ENCODE measurements at places on chromosomes 5 and 9. TPM values are rescaled to one million over a fixed set of nuclear protein-coding genes. Genes with fewer than 3 reads are reported as not detected.
A peak's percentile ranks its signal among the peaks of the same experiment; 100 is the strongest.

Gene MYMK
- total RNA-seq = not detected

Gene ROPN1L
- total RNA-seq = 0.40 TPM

Gene SOWAHA
- total RNA-seq = 0.88 TPM

Gene UAP1L1
- total RNA-seq = 10.8 TPM

Gene SLC2A6
- 11.6 TPM for total RNA-seq

Gene IRX1
- not detected for total RNA-seq

Gene SEMA6A
- 53.3 TPM for total RNA-seq

DNA sequence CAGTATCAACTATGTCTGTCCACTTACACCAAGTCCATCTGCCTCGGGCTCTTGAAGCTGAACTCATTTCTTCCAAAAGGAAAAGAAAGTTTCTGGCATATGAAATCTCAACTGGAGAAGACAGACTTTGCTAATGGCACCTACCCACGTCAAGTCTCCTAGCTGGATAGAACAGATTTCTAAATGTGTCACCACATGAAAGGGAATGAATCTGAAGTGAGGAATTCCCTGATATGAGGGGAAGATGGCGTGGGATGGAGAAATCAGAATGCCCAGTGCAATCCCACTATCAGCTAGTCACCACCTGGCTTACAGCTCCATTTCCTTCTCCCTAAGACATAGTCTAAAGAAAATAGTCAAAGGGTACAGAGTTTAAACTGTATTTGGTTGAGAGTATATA, 144.7 kb downstream of the PAPPA start:
- H3K27me3 ChIP-seq = no peaks in the 10 kb centered on the region
- H3K4me1 ChIP-seq = no peaks in the 10 kb centered on the region
- no peak overlapping the region for H3K27ac ChIP-seq

DNA sequence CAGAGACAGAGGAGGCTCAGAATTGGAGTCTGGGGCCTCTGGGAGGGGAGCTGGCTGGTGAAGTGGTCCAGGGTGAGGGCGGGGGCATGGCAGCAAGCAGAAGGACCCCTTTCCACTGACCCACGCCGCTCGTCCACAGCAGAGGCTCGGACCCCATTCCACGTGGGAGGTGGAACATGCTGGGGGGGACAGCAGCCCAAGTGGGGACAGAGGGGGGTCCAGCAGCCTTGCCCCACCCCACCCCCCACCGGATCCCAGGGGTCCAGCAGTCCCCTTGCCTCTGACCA, 25.4 kb upstream of the NKD2 start:
- H3K36me3 ChIP-seq = no peaks in the 10 kb centered on the region
- H3K27ac ChIP-seq = no peak overlapping the region
- no peak for DNase-seq
- H3K4me3 ChIP-seq = no peak overlapping the region
- H3K4me1 ChIP-seq = peaks cover 11% of the 10 kb centered on the region

DNA sequence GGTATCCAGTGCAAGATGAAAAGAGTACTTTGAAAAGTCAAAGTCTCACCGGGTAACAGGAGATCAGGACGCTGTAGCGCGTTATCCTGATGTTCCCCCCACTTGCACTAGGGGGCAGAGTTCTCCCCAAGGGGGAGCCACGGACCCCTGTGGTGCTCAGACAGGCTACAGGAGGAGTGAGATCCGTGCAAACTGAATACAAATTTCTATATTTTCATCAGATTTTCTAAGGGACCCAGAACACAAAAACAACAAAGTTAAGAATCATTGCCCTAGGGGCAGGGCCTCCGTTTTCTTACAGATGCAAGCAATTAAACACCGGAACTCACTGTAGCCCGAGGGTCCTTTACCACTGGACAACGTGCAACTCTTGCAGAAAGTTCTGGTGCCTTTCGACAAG, 2.0 kb downstream of the MYO10 start:
- peak overlapping the region; percentile 83 for H3K27ac ChIP-seq
- H3K36me3 ChIP-seq = peaks cover 44% of the 10 kb centered on the region
- H3K27me3 ChIP-seq = no peaks in the 10 kb centered on the region
- peak overlapping the region; percentile 97 for H3K4me3 ChIP-seq
- peak; percentile 85 for DNase-seq

GRCh38 chr5:36392818-36393217, 91.1 kb upstream of the RANBP3L start:
- H3K27ac ChIP-seq = no peak overlapping the region
- no peaks in the 10 kb centered on the region for H3K27me3 ChIP-seq
- no peak overlapping the region for H3K4me3 ChIP-seq
- no peak for DNase-seq

- no peak overlapping the region for H3K27ac ChIP-seq
- peaks cover 19% of the 10 kb centered on the region for H3K4me1 ChIP-seq
- no peaks in the 10 kb centered on the region for H3K36me3 ChIP-seq
- no peaks in the 10 kb centered on the region for H3K27me3 ChIP-seq
- DNase-seq = no peak
Observed at GRCh38 chr9:95272830-95273229, 44.7 kb downstream of the FANCC start.

DNA sequence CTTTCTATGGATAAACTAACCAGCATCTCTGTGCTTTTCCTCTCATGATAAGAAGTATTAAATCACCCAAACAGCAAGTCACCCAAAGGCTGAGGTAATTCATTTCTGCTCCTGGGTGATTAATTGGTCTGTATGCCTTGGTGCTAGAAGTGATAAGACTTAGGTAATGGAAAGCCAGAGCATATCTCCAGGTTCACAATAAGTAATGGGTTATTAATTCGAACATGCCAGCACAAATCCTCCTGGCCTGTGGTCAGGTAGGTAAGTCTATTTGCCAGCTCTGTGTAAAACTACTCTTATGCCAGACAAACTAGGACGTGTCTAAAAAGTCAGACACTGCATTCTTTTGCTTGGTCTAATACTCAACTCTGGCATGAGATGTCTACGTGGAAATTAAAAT, 11.2 kb upstream of the ENC1 start:
- peaks cover 32% of the 10 kb centered on the region for H3K4me1 ChIP-seq
- no peak for DNase-seq
- H3K27me3 ChIP-seq = no peaks in the 10 kb centered on the region

DNA sequence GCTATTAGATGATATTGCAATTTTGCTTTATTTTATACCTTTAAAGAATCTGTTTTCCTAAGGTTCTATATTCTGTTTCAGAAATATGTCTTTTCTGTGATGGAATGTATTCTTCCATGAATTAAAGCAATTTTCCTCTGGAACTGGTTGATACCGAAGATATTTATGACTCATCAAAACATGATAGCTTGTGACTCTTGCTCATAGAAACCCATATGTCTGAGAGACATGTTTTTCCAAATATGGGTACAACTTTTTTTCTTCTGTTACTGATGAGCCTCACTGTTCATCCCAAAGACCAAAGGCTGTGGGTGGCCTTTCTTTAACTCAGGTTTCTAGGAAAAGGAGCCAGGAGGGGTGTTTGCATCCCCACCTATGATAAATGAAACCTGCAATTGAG, 126.1 kb upstream of the PAPPA start:
- H3K36me3 ChIP-seq = no peaks in the 10 kb centered on the region
- no peaks in the 10 kb centered on the region for H3K27me3 ChIP-seq
- DNase-seq = no peak
- no peak overlapping the region for H3K27ac ChIP-seq

DNA sequence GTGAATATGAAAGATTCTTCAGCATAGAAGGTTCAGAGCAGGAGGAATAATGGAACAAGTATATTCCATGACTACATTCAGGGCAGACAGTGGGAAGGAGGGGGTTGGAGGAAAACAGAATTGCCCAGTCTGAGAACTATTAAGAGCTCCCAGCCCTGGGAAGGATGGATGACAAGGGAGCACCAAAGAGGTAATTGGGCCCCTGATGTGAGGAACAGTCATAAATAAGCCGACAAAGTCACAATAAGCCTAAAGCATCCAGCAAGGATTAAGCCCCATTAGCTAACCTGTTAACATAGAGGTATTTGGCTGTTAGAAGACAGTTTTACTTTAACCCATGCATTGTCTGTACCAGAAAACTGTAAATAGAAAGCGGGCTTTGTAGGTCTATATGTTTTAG, 348.7 kb upstream of the SEMA6A start:
- no peaks in the 10 kb centered on the region for H3K27me3 ChIP-seq
- no peak for DNase-seq
- no peaks in the 10 kb centered on the region for H3K36me3 ChIP-seq
- H3K4me1 ChIP-seq = no peaks in the 10 kb centered on the region
- no peak overlapping the region for H3K4me3 ChIP-seq

- H3K27ac ChIP-seq = no peak overlapping the region
- no peaks in the 10 kb centered on the region for H3K4me1 ChIP-seq
- H3K27me3 ChIP-seq = peaks cover 87% of the 10 kb centered on the region
- H3K4me3 ChIP-seq = no peak overlapping the region
- DNase-seq = no peak
Observed at GRCh38 chr9:98409719-98410118, 154.3 kb upstream of the TBC1D2 start.

DNA sequence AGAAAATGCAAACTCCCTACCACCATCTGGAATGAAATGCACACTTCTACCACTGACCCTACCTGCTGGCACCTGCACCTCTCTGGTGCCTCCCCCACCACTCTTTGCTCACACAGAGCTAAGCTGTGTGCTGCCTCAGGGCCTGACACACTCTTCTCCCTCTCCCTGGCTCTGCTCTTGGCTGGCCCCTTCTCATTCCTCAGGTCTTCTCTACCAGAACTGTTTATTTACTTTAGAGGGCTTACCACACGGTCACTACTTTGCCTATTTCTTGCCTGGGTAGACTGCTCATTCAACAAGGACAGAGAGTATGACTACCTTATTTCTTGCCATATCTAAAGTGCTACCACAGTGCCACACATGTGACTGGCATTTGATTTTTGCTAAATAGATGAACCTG, 3.3 kb downstream of the REEP5 start:
- peak overlapping the region; percentile 12 for H3K27ac ChIP-seq
- H3K4me1 ChIP-seq = peaks cover 48% of the 10 kb centered on the region
- DNase-seq = no peak

GRCh38 chr9:93533863-93534262, 42.5 kb upstream of the PHF2 start:
- H3K36me3 ChIP-seq = peaks cover 6% of the 10 kb centered on the region
- no peak overlapping the region for H3K27ac ChIP-seq
- no peaks in the 10 kb centered on the region for H3K4me1 ChIP-seq
- H3K27me3 ChIP-seq = no peaks in the 10 kb centered on the region
- H3K4me3 ChIP-seq = no peak overlapping the region
- no peak for DNase-seq

- H3K27ac ChIP-seq = no peak overlapping the region
- H3K27me3 ChIP-seq = peaks cover 25% of the 10 kb centered on the region
- H3K4me3 ChIP-seq = no peak overlapping the region
- no peak for DNase-seq
- no peaks in the 10 kb centered on the region for H3K36me3 ChIP-seq
Observed at GRCh38 chr5:59922220-59922619, 28.7 kb upstream of the PDE4D start.

DNA sequence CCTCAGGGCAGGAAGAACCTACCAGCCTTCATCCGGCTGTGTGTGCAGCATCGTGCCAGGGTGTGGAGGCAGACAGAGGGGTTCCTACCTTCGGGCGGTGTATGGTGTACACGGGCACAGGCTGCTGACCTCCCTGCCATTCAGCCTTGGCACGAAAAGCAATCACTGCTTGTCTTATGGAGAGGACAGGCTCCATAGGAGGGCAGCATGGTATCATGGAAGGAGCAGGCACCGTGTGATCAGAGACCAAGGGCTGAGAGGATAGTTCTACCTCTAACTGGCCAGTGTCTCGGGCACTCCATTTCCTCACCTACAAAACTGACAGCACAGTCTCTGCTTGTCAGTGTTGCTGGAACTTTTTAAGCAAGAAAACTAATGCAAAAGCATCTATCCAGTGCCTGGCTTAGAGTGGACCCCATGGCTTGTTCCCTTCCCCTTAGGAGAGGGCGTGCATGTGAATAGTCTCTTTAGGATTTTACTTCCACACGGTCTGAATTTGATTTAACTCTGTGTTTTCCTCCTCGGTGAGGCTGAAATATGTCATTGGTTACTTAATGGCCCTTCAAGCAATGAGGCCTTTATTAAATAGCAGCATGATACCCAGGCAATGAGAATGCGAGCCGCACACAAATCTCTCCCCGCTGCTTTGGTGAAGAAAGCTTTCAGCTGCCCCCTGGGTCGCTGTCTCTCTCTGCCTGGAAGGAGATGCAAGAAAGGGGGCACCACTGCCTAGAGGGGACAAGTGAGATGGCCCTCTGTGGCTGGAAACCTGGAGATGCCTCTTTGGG, 22.2 kb downstream of the TTLL11 start:
- no peaks in the 10 kb centered on the region for H3K36me3 ChIP-seq
- no peak for DNase-seq
- no peak overlapping the region for H3K27ac ChIP-seq
- H3K4me3 ChIP-seq = no peak overlapping the region

GRCh38 chr5:128681764-128682592, 143.9 kb upstream of the FBN2 start:
- H3K27me3 ChIP-seq = no peaks in the 10 kb centered on the region
- peaks cover 11% of the 10 kb centered on the region for H3K4me1 ChIP-seq
- DNase-seq = peak; percentile 76
- H3K36me3 ChIP-seq = no peaks in the 10 kb centered on the region
- peak overlapping the region; percentile 15 for H3K4me3 ChIP-seq

GRCh38 chr9:127567730-127568617, 44.1 kb upstream of the STXBP1 start:
- no peak for DNase-seq
- no peaks in the 10 kb centered on the region for H3K27me3 ChIP-seq
- H3K4me3 ChIP-seq = peak overlapping the region; percentile 94
- H3K4me1 ChIP-seq = peaks cover 29% of the 10 kb centered on the region
- peaks cover 47% of the 10 kb centered on the region for H3K36me3 ChIP-seq

DNA sequence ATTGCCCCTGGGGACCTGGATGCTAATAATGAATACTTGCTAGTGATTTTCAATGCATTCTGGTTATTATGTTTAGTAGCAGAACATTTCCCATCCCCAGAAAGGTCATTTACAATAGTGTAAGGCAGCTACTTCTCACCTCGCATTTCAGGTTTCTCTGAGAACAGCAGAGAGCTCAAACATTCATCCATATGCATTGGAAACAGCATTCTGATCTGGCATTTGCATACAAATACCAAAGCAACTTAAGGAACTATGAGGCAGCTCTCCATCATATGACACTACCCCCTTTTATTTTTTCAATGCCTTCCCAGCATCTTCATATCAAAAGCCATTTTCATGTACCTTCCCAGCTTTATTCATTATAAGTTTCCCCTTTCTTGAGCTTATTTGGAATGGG, 6.4 kb downstream of the PPP2R2B start:
- H3K27me3 ChIP-seq = peaks cover 64% of the 10 kb centered on the region
- no peak for DNase-seq
- H3K36me3 ChIP-seq = no peaks in the 10 kb centered on the region
- no peak overlapping the region for H3K27ac ChIP-seq
- no peaks in the 10 kb centered on the region for H3K4me1 ChIP-seq

DNA sequence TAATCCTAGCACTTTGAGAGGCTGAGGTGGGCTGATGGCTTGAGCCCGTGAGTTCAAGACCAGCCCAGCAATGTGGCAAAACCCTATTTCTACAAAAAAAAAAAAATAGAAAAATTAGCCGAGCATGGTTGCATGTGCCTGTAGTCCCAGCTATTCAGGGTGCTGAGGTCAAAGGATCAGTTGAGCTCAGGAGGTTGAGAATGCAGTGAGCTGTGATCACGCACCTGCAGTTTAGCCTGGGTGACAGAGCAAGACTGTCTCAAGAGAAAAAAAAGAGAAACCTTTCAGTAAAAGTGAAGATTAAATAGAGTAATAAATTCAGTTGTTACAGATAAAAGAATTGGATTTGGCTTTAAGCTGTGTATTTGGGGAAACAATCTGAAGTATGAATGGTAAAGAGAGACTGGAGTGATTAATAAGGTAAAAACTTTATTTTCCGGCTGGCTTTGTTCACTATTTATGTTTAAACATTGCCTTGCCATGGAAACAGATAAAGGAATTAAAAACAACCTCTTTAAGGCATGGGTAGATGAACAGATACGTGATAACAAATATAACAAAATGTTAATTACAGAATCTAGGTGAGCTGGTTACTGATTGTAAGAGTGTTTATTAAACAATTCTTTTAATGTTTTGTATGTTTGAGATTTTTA, 56.0 kb upstream of the PCAT7 start:
- H3K27ac ChIP-seq = no peak overlapping the region
- no peak for DNase-seq

Data from Calu3 (cell line).